IPS DF 6.9 (cell line): ENCODE measurements at places on chromosomes 13 and 19.

DNA sequence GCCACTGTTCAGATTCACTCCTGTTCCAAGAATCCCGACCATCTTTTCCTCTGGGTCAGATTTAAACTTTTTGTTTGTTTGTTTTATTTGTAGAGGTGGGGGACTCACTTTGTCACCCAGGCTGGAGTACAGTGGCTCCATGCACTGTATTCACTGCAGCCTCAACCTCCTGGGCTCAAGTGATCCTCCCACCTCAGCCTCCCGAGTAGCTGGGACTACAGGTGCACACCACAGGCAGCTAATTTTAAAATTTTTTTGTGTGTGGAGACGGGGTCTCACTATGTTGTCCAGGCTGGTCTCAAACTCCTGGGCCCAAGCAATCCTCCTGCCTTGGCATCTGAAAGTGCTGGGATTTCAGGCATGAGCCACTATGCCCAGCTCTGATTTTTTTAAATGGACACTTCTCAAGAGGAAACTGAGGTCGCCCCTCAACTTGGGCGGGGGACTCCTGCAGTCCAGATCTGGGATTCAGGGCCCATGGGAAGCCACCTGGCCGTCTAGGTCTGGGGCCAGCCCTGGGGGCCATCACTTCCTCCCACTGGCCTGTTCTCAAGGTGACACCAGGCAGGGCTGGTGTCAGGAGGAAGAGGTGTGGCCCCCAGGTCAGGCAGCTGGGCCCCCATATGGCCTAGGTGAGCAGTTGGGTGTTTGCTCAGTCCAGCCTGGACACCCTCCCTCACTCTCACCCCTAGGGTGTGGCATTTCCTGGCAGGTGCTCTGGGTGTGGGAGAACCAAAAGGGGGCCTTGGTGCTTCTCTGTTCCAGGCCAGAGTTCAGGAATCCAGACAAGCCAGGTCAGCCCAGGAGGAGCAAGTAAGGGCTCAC is 1.3 kb downstream of the B3GNT3 start:
- DNase-seq: no peak

DNA sequence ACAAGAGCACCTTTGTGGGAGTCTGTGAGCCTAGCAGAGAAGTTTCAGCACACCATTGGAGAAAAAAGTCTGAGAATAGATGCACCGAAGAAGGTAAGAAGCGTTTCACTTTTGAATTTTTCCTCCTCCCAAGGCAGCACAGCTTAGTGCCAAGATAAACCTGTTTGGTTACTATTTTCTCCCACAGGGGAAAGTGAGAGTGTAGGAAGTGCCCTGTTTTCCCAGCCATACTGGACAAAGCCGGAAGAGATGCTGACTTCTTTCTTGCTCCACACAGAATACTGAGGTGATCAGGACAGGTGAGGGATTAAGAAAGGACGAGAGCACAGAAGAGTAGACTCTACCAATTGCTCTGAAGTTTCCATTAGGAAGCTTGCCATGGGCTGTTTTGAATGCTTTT is 1011.0 kb upstream of the MIR17HG start:
- no peak for DNase-seq

GRCh38 chr19:46921071-46921470 is 60.3 kb downstream of the ARHGAP35 start:
- DNase-seq: no peak

DNA sequence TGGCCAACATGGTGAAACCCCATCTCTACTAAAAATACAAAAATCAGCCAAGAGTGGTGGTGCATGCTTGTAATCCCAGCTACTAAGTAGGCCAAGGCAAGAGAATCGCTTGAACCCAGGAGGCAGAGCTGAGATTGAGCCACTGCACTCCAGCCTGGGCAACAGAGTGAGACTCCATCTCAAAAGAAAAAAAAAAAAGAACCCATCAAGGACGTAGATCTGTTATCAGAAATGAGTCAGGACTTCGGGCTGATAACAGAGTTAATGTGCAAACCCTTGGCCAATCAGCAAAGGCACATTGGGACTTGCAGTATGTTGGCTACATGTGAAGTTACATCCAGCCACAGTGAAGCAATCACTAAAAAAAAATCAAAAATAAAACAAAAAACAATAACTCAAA is 4.8 kb upstream of the LGALS7B start:
- no peak for DNase-seq

DNA sequence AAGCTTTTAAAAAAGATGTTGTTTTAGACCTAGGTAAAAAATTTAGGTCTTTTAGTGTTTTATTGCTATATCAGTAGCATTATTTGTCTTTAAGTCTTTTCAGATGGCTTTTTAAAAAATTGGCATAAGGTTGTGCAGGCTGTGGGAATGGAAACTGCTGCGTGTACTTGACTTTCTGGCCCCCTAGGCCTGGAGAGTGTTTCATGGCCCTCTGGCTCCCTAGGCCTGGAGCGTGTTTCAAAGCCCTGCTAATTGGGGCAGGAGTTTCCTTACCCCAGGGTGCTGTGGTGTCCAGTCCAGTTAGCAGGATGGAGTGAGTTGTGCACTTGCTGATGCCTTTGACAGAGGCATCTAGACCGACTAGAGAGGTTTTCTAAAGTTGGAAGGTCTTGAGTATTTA is 23.8 kb downstream of the PRAM1 start:
- DNase-seq: no peak

DNA sequence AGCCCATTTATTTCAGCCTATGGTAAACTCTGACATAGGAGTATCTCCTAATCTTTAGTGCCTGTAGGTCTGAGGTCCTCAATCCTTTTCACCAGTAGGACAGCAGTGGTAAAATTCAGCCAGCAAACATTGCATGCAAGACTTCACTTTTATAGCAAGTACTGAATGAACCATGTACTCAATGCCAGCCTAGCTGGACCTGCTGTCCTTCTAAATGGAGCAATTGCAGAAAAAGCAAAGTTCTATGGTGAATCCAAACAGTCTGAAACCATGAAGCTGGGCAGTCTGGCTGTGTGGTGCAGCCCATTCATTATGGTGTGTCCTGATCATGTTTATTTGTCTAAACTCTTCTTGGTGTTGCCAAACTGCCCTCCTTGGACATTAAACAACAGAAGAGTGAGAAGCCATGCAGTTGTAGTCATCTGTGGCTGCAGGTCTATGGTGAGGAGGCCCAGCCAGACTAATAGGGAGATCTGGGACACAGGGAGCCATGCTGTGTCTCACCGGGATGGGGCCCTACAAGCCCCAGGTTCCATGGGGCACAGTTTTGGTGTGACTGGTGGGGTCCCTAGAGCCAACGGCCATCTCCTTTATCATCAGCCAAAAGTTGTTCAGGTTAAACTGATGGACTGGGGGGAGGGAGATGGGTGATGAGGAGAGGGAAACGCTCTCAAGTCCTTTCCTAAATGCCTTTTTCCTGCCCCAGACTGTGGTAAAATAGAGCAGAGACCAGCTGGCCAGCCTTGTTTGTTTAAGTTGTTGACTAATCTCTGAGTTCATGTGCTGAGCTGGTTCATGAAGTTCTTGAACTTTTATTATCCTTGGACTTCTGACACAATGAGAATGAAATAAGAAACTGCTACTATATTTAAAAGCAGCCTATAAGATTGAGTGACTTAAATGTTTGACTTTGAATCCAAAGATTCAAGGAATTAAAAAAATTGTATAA is 20.6 kb upstream of the TNFSF11 start:
- no peak for DNase-seq

DNA sequence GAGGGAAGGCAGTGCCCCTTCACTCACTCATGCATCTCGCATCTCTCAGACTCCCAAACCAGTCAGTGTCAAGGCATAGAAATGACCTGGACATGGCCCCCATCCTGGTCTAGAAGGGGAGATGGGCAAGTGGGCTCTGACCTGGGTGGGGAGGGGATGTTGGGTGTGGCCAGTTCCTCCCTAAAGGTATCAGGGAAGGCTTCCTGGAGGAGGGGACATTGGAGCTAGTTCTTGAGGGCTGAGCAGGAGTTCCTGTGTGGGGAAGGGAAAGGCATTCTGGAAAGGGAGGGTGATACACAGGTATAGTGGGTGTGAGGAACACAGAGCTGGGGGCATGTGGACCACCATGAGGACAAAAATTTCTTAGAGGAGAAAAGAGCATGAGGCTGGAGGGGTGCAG is 4.0 kb downstream of the IL4I1 start:
- DNase-seq: no peak

- no peak for DNase-seq
Observed at GRCh38 chr19:31955061-31955460, 390.3 kb upstream of the ZNF507 start.

- DNase-seq: no peak
Observed at GRCh38 chr13:25783601-25784024, 268.2 kb downstream of the SHISA2 start.

DNA sequence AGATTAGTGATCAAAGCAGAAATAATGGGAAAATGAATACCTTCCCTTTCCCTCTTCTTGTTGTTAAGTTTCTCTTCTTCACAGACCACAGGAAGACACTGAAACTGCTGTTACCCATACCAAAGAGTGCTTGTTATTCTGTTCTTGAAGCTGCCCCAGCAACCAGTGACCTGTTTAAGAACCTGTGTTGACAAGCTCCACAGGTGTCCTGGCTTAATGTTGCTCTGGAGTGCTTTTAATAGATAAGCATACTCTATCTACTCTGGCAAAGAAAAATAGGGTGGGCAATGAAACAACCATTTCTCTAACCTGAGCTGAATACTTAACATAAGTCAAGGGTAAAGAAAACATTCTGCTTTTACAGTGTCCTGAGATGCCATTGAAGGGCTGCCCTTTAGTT is 506.7 kb upstream of the GPC6 start:
- peak; percentile 11 for DNase-seq

- DNase-seq: no peak
Observed at GRCh38 chr19:19510432-19510831, 4.9 kb downstream of the TSSK6 start.

- no peak for DNase-seq
Observed at GRCh38 chr19:19262190-19263057, 10.7 kb downstream of the TM6SF2 start.

DNA sequence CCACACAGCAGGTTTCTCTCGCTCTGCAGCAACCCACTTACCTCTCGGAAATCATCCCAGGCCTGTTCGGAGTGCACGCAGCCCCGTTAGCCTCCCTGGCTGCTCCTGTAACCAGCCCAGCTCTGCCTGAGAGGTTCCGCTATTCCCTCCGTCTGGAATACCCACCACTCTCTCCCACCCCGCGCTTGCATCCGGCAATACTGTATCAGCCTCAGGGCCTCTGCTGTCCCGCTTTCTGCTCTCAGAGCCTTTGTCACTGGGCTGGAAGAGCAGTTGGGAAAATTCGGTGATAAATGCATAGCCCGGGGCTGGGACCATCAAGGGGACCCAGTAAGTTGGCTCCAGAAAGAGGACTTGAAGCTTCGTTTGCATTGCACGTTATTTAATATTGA is 759 bp upstream of the TLE6 start:
- DNase-seq: no peak

DNA sequence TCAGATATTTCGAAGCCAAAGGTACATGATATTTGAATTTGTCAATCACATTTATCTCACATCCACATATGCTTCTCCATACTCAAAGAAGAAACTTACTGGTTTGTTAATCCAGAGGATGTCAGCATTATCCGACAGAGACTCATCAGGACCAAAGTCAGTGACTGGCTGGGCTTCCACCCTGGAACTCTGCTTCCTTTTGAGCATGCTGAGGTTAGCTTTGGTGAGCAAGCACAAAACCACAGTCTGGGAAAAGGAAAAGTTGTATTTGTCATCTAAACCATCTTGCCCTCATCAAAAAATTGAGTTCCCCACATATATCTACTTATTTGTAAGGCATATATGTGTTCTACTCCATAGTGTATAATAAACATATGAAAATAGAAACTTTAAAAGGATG is 17.4 kb downstream of the NALCN start:
- DNase-seq: no peak

DNA sequence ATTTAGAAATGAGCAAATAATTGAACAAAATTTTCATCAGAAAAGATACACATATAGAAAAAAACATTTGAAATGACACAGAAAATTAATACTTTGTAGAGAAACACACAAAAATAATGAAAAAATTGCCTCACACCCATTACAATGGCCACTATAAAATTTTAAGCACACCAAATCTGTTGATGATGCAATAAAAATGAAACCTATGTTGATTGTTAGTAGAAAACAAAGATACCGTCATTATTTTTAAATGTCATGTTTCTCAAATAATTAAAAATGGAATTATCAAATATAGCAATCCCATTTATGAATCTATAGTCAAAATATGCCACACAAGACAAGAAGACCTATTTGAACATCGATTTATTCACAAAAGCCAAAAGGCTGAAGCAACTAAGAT is 90.5 kb downstream of the ZNF708 start:
- no peak for DNase-seq

GRCh38 chr13:48144413-48145035 is 49.6 kb upstream of the MED4 start:
- DNase-seq: no peak

DNA sequence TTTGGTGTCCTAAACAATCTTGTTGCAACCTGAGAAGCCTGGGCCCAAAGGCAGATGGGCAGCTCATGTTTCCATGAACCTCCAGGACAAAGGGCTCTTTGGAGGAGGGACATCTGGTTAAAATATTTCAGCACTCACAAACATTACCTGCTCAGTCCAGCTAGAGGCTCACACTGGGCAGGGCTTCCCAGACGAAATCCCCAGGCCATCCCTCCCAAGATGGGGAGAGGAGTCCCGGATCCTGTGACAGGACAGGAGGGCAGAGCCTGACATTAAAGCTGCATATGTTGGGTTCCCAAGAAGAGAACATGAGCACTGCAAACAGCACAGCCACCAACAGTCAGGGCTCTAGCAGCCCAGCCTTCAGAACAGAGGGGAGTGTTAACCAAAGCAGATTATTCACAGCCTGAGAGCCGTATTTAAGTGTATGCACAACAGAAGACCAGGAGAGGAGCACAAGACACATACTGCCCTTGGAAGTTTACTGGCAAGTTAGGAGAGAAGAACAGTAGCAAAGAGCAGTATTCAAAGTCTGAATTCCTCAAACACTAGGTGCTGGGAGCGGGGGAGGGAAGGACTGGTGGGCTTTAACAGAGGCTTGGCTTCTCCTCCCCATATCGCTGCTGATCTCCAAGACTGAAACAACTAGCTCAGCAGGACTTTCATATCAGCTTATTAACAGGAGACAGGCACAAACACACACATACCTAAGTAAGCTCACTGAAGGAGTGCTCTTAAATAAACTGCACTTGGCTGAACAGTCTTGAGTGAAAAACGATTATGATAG is 12.3 kb downstream of the ATP7B start:
- no peak for DNase-seq

DNA sequence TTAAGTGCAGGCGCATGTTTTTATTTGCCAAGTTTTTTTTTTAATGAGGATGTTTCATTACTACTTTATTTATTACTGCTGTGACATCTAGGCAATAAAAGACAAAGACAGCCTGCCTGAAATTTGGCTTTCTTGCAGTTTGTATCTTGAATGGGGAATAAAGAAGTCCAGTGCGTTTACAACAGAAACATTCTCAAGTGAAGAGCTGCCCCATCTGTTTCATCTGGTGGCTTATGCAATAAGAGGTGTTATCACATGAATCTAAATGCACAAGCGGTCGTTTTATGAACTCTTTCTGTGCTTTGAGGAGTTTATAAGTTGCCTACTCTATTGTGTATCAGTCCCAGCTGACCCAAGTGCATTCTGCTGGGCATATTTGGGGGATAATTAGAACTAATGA is 12.6 kb upstream of the MAB21L1 start:
- DNase-seq: no peak

- DNase-seq: no peak
Observed at GRCh38 chr13:73451221-73452029, 392.6 kb downstream of the KLF5 start.

GRCh38 chr13:39580881-39581575 is 22.0 kb downstream of the LHFPL6 start:
- DNase-seq: no peak
